ENCODE measurements at places on chromosomes 7 and 10.

DNA sequence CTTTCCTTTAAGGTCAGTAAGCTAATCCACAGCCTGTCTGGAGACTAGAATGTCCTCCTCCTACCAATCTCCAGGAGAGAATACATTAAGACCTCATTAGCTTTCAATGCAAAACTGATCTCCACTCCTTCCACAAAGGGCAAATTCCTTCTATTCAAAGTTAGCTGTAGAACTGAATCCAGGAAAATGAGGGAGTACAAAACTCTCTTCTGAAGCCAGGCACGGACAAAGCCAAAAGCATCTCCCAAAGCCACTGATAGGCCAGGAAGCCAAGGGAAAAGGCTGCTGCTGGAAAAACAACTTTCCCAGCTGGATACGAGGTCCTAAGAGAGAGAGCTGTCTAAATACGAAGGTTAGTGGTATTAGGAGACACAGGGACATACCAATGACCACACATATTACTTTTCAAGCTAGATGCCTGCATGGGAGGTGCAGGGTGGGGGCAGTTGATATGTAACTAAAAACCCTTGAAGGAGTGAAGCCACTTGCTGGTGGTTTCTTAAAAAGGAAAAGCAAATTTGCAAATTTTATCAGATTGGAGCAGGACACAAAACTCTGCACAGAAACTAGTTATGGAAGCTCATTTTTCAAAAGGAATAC, 43.6 kb downstream of the MKX start:
- DNase-seq: no peak

GRCh38 chr7:38178695-38179344, 775 bp downstream of the STARD3NL start:
- no peak for DNase-seq

- DNase-seq: no peak
These were observed 1.7 kb upstream of the STK32C start for GRCh38 chr10:132309471-132309865.

DNA sequence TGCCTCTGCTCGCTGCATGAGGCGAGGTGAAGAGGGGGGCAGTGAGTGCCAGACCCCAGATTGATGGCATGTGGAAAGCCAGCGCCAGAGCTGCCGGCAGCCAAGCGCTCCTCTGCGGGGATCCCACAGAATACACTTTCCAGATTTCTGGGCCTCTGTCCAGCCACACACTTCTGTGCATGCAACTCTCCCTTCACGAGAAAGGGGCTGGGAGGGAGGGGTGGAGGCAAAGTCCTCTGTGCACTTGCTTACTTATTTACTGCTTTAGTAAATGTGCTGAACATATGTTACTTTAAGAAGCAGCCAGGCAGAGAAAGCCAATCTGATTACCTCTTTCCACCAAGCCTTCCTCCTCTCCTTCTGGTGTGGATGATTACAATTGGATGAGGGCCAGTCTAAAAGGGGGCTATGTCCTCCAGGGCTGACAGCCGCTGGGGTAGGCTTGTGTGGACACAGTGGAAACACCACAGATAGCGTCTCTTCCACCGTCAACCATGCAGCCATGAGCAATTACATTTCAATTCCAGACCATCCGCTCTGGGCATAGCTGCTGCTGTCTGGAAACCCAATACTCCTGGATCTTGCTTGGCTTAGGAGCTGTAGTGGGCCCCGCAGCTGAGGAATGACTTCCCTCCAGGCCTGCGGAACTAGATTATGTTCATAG, 322.8 kb upstream of the ANKRD30A start:
- peak; percentile 34 for DNase-seq

GRCh38 chr10:69673521-69673920, 43.5 kb downstream of the FAM241B start:
- no peak for DNase-seq

- DNase-seq: no peak
These were observed 520 bp downstream of the FAM20C start for GRCh38 chr7:192701-193480.

DNA sequence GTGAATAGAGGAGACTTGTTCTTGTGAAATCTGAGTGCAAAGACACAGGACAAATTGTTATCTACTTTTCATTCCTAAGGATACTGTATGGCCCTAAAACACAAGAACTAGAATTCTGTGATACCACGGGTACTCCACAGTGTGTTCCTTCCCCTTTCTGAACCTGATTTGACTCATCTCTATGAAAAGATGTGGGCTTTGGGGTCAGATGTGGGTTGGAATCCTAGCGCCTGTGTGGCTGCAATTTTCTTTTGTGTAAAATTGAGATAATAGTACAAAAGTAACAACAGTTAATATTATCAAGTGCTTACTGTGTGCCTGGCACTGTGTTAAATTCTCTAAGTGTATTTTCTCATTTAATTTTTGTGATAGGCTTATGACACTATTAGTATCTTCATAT, 8.1 kb downstream of the SRGN start:
- no peak for DNase-seq

- no peak for DNase-seq
These were observed 34.7 kb downstream of the ALOX5 start for GRCh38 chr10:45408421-45409319.

- no peak for DNase-seq
These were observed 79.6 kb downstream of the ANKRD7 start for GRCh38 chr7:118304100-118304499.

DNA sequence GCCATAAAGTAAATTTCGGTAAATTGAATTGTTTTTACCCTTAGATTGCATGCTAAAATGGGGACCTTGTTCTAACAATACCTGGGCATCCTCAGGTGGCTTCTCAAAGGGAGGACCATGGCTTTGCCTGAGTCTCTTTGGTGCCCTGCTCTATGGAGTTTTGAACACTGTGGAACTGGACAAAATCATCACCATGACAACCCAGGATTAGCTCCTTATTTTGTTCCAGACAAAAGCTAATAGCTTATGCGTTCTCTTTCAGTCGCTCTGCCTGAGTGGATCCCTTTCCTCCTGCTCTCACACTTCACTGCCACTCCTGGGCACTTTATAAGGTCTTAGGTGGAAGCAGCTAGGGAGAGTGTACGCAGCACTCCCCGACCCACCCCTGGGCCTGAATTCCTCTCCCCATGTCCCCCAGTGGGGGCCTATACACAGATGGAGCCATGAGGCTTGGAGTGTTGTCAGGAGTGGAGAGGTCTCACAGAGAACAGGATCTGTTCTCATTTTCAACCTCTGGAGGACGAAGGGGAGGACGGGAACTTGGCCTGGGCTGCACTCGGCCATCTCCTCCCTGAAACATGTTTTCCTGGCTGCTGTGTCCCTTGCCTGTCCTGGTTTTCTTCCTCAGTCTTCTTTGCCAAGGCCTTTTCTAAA, 19.0 kb downstream of the ADCYAP1R1 start:
- DNase-seq: no peak

GRCh38 chr10:120689777-120690529, 161.2 kb upstream of the WDR11 start:
- DNase-seq: no peak

DNA sequence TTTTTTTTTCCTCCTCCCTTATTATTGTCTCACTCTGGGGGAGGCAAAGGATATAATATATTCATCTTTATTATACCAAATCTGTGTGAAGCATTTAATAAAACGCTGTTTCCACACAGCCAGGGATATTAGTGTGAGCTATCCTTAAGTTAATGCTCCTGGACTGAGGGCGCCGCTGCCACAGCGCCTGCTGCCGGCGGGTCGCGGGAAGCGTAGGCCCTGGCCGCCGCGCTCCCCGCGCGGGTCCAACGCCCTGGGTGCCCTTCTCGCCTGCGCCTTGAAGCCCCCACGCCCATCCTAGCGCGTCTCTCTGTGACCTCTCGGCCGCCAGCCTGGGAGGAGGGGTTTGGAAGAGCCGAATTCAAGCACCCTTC, 9.5 kb upstream of the LBX1 start:
- DNase-seq: no peak

GRCh38 chr10:99484626-99485581, 47.8 kb upstream of the NKX2-3 start:
- DNase-seq: no peak

DNA sequence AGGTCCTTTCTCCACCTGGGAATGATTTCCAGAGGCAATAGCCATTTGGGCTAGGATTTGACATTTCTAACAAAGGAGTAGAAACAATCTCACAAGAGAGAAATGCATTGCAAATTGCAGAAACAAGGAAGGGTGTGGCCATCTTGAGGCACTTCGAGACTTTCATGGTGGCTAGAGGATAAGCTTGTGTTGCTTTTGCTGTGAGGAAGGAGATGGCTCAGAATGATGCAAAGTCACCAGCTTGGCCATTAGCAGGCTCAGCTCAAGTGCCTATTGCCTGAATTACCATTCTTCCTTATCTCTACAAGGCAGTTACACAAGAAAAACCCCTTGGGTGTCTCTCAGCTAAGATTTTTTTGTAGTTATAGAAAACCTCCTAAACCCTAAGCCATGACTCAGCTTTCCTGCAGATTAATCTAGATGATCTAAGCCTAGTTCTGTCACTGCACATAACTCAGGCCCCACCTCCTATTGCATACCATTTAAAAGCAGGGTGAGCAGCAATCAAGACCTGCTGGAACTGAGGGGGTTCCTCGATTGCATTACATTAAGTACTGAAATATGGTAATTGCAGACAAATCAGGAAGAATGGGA, 683.1 kb downstream of the NRG3 start:
- DNase-seq: no peak

DNA sequence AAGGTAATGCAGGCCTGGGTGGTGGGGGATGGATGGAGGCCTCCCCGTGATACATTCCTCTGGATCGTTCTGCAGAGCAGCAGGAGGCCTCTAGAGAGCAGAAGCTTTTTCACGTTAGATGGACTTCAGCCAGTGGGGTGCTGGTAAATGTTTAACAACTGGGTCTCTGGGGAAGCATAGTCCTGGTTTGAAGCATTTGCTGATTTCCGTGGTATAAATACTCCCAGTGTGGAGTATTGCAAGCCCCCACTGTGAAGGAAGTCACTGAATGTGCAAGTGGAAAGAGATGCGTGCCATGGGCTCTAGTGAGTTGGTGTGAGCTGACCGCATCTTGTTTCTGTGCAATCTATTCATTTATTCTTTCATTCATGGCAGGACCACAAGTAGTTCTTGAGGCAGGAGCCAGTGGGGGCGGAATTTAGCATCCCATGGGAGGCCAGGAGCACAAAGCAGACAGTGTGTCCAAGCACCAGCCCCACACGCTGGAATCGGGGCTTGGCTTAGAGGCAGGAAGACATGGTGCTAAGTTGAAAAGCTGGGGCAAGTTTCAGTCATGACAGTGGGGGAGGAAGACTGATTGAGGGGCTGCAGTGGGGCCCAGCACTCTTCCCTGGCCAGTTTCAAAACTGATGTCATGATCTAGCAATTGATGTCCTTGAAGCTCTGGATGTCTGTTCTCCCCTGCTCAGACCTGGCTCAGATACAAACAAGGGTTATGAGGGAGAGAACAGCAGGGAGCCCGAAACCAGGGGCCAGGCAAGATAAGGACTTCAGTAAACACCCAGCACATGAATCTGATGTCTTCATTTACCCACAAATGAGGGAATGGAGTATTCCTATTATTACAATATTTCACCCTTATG, 280.9 kb upstream of the LYZL1 start:
- no peak for DNase-seq

GRCh38 chr10:110171032-110171431, 36.4 kb upstream of the MXI1 start:
- no peak for DNase-seq

Measured in left renal cortex interstitium (tissue), 4 donors.